ENCODE measurements at places on chromosomes 5 and 9.

DNA sequence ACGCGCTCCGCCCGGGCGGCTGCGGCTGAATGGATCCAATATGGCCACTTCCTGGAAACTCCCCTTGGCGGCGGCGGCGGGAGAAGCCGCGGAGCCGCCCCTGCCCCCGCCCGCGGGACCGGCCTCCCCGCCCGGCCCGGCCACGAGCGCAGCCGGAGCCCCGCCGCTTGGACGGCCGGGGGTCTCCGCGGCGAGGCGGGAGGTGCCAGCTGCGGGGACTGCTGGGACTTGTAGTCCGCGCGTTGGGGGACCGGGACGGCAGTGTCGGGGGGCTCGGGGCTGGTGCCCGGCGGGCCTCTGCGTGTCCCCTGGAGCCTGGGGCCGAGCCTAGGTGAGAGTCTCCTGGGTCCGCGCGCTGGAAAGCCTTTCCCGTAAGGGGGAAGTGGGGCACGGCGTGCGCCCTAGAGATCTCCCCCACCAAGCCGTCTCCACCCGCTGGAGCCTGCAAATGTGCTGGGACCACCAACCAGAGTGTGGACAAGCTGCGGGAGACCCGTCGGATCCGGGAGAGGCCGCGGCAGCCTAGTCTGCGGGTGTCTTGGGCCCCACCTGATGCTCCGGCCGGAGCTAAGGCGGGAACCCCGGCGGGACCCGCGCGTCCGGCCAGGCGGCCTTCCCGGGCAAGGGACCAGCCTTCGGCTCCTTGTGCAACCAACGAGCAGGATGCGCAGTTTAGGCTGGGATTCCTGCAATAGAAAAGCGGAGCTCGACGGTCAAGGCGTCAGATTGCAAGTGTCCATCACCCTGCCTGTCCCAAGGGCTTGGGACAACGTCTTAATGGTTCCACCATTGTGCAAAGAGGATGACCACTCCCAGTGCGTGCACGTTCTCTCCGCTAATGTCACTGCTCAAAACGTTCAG lies at the start of gene SEPTIN8:
Gene SEPTIN8 (minus strand): TSS at position 31 of the 861 bp plus-strand sequence. CDS start 102 bp downstream, outside the sequence.
- DNase-seq: no peak

DNA sequence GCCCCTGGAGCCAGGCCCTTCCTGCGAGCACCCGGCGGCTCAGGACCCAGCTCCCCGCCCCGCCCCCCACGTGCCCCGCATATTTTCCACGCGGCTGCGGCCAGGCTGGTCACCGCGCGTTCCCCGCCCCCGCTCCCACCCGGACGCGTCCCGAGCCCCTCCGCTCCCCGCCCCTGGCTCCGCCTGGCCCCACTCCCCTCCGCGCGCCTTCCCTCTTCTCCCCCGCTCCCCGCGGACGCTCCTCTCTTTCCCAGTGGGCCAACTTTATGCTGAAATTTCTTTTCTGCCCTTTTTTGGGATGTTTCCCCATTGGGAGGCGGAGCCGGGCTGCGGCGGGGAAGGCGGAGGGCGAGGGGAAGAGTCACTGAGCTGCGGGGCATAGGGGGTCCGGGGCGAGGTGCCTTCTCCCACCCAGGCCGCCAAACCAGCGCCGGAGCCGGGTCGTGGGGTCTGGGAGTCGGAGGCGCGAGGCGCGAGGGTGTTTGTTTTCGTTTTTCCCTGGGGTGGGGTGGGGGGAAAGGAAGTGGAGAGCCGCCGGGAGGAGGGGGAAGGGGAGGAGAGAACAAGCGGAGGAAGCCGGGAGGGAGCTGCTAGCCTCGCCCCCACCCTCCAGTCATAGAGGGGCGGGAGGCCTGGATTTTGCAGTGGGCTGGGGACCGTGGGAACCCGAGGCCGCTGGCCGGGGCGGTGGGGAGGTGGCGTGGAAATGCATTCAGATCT lies 1.0 kb upstream of the TPM2 start:
- DNase-seq: no peak

GRCh38 chr9:112037281-112038016 lies 137.6 kb downstream of the SUSD1 start:
- peak; percentile 96 for DNase-seq

GRCh38 chr5:8749556-8749955 lies 796.3 kb downstream of the SEMA5A start:
- no peak for DNase-seq

- DNase-seq: no peak
These were observed 11.1 kb downstream of the DPP7 start for GRCh38 chr9:137103206-137103999.

DNA sequence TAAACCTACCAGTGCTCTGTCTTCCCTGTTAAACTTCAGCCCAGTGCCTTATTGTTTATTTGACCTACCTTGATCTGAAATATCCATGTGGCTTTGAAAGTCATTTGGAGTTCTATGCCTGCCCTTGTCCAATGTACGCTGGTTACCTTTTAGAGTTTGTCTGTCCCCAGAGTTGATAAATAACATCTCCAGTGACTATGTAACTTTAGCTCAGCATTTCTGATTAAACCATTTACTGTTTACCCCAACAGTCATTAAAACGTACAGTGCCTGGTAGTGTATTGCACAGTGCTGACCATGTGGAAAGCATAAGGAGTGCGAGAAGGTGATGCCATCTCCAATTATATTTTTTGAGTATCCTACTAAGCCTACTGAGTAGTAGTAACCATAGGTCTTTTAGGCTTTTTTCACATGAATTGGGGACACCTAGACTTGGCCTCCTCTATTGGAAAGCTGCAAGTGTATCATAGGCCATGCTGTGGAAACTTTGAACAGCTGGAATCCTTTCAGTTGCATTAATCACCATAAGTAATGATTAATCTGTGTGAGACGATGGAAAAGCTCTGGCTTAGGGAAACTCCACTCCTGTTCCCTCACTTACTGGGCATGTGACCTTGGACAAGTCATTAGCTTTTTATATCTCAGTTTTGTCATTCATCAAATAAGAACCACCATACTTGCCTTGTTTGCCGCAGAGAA lies 93.5 kb downstream of the MAST4 start:
- DNase-seq: no peak

GRCh38 chr9:95025213-95026147 lies 292.0 kb downstream of the FANCC start:
- DNase-seq: peak; percentile 87

GRCh38 chr5:128782446-128782845 lies 182.8 kb upstream of the SLC27A6 start:
- DNase-seq: peak; percentile 82

DNA sequence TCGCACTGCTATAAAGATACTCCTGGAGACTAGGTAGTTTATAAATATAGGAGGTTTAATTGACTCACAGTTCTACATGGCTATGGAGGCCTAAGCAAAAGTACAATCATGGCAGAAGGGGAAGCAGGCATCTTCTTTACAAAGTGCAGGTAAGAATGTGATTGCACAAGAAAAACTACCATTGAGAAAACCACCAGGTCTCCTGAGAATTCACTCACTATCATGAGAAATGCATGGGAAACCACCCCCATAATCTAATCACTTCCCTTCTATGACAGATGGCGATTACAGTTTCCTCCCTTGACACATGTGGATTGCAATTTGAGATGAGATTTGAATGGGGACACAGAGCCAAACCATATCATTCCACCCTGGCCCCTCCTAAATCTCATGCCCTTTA lies 121.2 kb upstream of the ST8SIA4 start:
- no peak for DNase-seq

DNA sequence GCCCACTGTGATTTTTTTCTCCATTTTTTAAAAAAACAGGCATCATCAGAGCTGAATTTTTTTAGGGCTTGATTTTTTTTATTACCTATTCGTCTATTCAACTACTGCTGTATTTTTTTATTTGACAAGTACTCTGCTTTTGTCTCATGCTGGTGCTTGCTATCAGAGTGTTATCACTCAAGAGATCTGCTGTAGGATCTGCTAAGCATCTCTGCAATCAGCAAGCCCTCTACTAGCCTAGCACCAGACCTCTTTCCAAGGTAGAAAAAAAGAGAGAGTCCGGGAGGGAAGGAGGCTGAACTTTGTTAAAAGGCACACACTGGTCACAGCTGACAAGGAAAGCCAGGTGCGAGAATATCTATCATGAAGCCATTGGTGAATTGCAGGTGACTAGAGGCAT lies 413.8 kb upstream of the CCNH start:
- DNase-seq: no peak

GRCh38 chr5:15791859-15792258 lies 291.9 kb downstream of the FBXL7 start:
- DNase-seq: no peak

GRCh38 chr5:175687231-175687701 lies 29.4 kb downstream of the HRH2 start:
- DNase-seq: no peak

- DNase-seq: no peak
These were observed 378.5 kb upstream of the IRX1 start for GRCh38 chr5:3217114-3217513.

DNA sequence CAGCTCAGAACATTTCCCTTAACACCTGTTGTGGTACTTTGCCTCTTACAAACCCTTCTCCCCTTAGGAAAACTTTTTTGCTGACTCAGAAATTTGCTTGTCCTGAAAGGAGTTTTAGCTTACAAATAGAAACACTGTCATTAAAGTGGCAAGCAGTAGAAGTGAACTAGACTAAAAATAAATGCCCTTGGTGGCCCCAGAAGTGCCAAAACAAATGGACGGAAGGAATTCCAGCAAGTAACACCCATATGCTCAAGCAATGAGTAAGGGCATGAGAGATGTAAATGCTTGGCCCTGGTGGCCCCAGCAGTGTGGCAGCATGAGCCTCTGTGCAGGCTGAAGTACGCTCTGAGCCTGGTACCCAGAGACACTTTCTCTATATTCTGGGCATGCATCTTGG lies 8.6 kb downstream of the VLDLR start:
- DNase-seq: no peak
